ENCODE measurements at places on chromosomes 4 and X. TPM values are rescaled to one million over a fixed set of nuclear protein-coding genes. Genes with fewer than 3 reads are reported as not detected.

CLIC2 gene
- 0.98 TPM for total RNA-seq

C4orf54 gene
- total RNA-seq, result not detected

PPP4R3C gene
- total RNA-seq, result not detected

ITGB1BP2 gene
- total RNA-seq, result 3.7 TPM

ARHGAP24 gene
- 0.37 TPM for total RNA-seq

FREM3 gene
- not detected for total RNA-seq

ENPP6 gene
- not detected for total RNA-seq

- H3K4me1 ChIP-seq, result peaks cover 2% of the 10 kb centered on the region
- H3K36me3 ChIP-seq, result no peaks in the 10 kb centered on the region
- H3K4me3 ChIP-seq, result no peak overlapping the region
- no peak overlapping the region for H3K27ac ChIP-seq
- no peak for DNase-seq
Observed at GRCh38 chr4:147594107-147594506, 23.1 kb upstream of the TMEM184C start.

DNA sequence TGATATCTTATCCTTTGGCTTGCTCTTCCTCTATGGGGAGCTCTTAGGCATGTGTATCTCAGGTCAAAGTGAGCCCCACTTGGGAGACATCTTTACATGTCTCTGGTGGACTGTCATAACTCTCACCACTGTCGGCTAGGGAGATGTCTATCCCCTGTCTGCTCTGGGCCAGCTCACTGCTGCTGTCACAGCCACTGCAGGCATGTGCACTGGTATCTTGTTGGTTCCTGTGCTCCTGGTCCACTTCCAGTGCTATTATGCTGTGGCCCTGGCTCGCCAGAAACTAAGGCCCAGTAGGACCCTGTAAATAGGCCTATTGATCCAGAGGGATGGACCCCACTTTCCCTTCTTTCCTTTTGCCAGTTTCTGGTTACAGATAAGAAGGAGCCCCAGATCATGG, 56.6 kb upstream of the LAS1L start:
- H3K36me3 ChIP-seq, result peaks cover 3% of the 10 kb centered on the region
- H3K27ac ChIP-seq, result no peak overlapping the region
- H3K4me1 ChIP-seq, result no peaks in the 10 kb centered on the region
- H3K4me3 ChIP-seq, result no peak overlapping the region
- DNase-seq, result no peak

DNA sequence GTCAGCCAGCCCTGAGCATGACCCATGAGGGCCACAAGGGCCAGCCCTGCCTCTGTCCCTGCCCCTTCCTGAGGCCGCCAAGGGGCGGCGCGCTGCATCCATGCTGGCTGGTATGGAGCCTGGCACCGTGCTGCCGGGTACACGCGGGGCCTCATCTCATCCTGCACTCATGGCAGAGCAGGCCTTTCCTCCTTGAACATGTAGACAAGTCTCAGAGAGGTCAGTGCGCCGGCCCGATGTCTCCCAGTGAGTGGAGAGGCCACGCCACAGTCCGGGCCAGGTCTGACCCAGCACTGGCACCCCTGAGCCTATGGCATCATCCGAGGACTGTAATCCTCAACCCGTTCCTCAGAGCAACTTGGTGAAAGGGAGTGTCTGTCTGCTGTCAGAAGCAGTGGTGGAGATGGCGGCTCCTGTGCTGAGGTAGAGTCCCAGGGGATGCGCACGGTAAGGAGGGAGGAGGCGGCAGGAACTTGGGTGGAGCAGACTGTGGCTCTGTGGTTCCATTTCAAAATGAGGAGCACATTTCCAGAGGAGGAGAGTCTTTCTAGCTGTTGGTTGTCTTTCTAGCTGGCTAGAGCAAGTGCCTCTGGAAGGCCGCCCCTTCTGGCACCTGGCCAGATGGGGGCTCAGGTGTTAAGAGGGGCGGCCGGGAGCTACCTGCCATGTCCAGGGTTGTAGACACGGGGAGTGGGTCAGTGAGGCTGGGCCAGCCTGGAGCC, 32.8 kb downstream of the TRMT44 start:
- no peaks in the 10 kb centered on the region for H3K4me1 ChIP-seq
- peak; percentile 24 for DNase-seq
- H3K36me3 ChIP-seq, result peaks cover 43% of the 10 kb centered on the region
- no peak overlapping the region for H3K27ac ChIP-seq
- H3K27me3 ChIP-seq, result no peaks in the 10 kb centered on the region
- H3K4me3 ChIP-seq, result no peak overlapping the region

- peak overlapping the region; percentile 18 for H3K4me3 ChIP-seq
- peaks cover 3% of the 10 kb centered on the region for H3K36me3 ChIP-seq
- H3K27me3 ChIP-seq, result no peaks in the 10 kb centered on the region
- peak overlapping the region; percentile 89 for H3K27ac ChIP-seq
- peaks cover 18% of the 10 kb centered on the region for H3K4me1 ChIP-seq
- DNase-seq, result no peak
Observed at GRCh38 chrX:10508891-10509290, 111.5 kb downstream of the MID1 start.

- no peaks in the 10 kb centered on the region for H3K4me1 ChIP-seq
- H3K36me3 ChIP-seq, result peaks cover 17% of the 10 kb centered on the region
- H3K4me3 ChIP-seq, result no peak overlapping the region
Observed at GRCh38 chr4:105461221-105461620, 12.6 kb downstream of the PPA2 start.

GRCh38 chrX:51257490-51257889, 75.1 kb upstream of the NUDT10 start:
- DNase-seq, result no peak
- H3K4me3 ChIP-seq, result no peak overlapping the region
- H3K4me1 ChIP-seq, result no peaks in the 10 kb centered on the region
- H3K27ac ChIP-seq, result no peak overlapping the region

- no peaks in the 10 kb centered on the region for H3K36me3 ChIP-seq
- H3K27me3 ChIP-seq, result no peaks in the 10 kb centered on the region
- H3K27ac ChIP-seq, result no peak overlapping the region
- H3K4me3 ChIP-seq, result no peak overlapping the region
- no peak for DNase-seq
- no peaks in the 10 kb centered on the region for H3K4me1 ChIP-seq
Observed at GRCh38 chr4:106852426-106852825, 183.7 kb downstream of the DKK2 start.

- H3K4me3 ChIP-seq, result no peak overlapping the region
- H3K4me1 ChIP-seq, result no peaks in the 10 kb centered on the region
- H3K27me3 ChIP-seq, result no peaks in the 10 kb centered on the region
Observed at GRCh38 chr4:137067735-137068134, 464.6 kb downstream of the PCDH18 start.

DNA sequence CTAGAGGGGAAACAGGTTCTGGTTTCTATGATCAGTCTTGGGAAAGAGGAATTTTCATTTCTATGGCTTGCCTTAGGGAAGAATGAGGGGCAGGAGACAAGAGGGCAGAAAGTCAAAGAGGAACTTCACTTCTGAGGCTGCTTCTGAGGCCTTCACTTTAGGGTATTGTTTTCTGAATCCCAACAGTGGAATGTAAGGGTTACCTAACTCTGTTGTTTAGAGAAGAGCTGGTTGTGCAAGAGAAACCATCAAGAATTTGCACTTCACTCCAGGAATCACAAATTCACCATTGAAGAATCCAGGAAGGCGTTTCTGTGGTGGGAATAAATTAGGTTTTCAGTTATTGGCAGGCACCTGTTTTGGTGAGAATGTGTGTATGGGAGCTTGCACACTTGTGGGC, 126.7 kb upstream of the AMOT start:
- no peak for DNase-seq
- H3K36me3 ChIP-seq, result no peaks in the 10 kb centered on the region
- H3K4me3 ChIP-seq, result no peak overlapping the region
- H3K27ac ChIP-seq, result no peak overlapping the region
- no peaks in the 10 kb centered on the region for H3K27me3 ChIP-seq

GRCh38 chrX:39969819-39970504, 127.8 kb downstream of the BCOR start:
- H3K27me3 ChIP-seq, result no peaks in the 10 kb centered on the region
- no peak overlapping the region for H3K4me3 ChIP-seq
- peaks cover 5% of the 10 kb centered on the region for H3K4me1 ChIP-seq
- no peak overlapping the region for H3K27ac ChIP-seq
- H3K36me3 ChIP-seq, result peaks cover 14% of the 10 kb centered on the region

DNA sequence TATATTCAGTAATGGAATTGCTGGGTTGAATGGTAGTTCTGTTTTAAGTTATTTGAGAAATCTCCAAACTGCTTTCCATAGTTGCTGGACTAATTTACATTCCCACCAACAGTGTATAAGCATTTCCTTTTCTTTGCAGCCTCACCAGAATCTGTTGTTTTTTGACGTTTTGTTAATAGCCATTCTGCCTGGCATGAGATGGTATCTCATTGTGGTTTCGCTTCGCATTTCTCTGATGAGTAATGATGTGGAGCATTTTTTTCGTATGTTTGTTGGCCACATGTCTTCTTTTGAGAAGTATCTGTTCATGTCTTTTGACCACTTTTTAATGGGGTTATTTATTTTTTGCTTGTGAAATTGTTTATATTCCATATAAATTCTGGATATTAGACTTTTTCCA, 13.6 kb upstream of the MAGED4B start:
- no peaks in the 10 kb centered on the region for H3K4me1 ChIP-seq
- no peak overlapping the region for H3K4me3 ChIP-seq
- no peaks in the 10 kb centered on the region for H3K36me3 ChIP-seq
- H3K27me3 ChIP-seq, result no peaks in the 10 kb centered on the region
- H3K27ac ChIP-seq, result no peak overlapping the region
- DNase-seq, result no peak

GRCh38 chr4:787561-787981, 38.4 kb downstream of the CPLX1 start:
- no peaks in the 10 kb centered on the region for H3K36me3 ChIP-seq
- no peaks in the 10 kb centered on the region for H3K4me1 ChIP-seq
- H3K27ac ChIP-seq, result no peak overlapping the region

DNA sequence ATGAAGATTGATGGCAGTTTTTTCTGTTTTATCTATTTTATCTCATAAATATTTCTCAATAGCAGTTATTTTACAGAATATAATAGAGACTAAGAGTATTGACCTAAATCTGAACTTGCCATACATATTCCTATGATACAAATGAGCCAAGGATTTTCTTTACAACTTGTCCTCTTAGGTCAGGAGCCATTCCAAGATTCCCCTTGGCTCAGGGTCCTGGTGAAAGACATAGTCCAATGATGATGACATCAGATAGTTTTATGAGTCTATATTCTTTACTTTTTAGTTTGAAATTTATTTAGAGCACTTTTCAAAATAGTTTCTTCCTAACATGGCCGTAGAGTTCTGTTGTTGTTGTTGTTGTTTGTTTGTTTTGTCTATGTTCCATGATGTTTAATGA, 869.1 kb upstream of the GRID2 start:
- no peaks in the 10 kb centered on the region for H3K4me1 ChIP-seq
- no peak overlapping the region for H3K27ac ChIP-seq
- DNase-seq, result no peak
- peaks cover 4% of the 10 kb centered on the region for H3K36me3 ChIP-seq
- H3K27me3 ChIP-seq, result no peaks in the 10 kb centered on the region

DNA sequence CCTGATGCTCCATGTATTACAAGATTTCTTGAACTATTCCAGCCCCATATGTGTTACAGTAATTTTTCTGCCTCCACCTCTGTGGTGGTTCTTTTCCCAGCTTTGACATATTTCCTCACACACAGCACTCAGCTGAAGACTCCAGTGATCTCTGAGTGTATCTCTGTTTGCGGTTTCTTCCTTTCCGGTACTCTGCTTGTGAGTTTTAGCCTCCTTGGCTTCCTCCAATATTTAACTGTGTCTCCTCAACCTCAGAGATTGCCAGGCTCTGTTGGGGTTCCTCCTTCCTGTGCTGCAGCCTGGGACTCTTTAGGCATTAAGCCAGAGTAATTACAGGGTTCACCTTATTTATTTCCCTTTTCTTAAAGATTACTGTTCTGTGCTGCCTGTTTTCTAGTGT, 73.2 kb downstream of the NFKB1 start:
- no peak for DNase-seq
- peaks cover 4% of the 10 kb centered on the region for H3K36me3 ChIP-seq
- H3K4me1 ChIP-seq, result peaks cover 3% of the 10 kb centered on the region
- H3K4me3 ChIP-seq, result no peak overlapping the region
- H3K27ac ChIP-seq, result no peak overlapping the region
- H3K27me3 ChIP-seq, result no peaks in the 10 kb centered on the region

DNA sequence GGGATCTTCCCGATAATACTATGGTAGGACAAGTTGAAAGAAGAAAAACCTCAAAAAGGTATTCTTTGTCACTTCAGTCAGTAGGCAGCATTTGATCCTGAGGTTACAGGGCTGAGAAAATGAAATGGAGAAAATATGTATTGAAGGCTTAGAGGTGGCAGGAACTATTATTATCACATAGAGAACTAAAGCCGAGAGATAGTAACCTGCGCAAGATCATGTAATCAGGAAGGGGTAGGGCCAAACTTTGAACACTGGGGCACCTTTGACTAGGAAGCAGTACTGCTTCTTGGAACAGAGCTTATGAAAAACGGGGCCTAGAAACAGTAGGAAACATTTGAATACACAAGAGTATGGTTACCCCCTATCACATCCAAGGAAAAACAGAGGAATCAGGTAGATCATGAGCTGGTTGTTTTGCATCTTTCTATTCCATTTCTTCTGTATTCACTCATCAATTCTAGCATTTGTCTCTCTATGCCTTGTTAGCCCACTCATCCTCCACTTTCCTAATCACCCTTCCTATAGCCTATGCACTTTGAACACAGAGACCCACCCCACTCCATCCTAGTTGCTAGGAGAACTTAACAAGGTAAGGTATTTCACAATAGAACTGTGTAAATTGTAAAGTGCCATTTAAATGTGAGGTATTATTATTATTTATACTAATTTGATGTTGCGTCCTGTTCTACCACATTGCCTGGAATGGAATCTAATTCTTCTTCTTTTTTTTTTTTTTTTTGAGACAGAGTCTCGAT, 34.6 kb upstream of the SLC9A7 start:
- no peak overlapping the region for H3K4me3 ChIP-seq
- no peak overlapping the region for H3K27ac ChIP-seq
- H3K36me3 ChIP-seq, result no peaks in the 10 kb centered on the region
- DNase-seq, result no peak

DNA sequence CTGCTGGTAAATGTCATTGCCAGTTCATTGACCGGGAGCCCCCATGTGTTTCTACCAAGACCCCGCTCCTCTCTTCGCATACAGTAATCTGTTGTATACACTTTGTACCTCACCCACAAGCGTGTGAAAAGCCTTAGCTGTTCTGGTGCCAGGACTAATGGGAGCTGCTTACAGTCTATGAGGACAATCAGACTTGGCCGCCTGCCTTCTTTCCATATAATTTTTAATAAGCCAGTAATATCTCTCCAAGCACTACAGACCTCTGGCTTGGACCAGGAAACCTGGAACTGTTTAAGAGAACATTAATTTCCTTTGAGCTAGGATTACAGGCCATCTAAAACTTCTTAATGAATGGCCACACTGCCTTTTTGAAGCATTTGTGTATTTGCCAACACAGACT, 149.7 kb upstream of the MSX1 start:
- DNase-seq, result no peak
- no peaks in the 10 kb centered on the region for H3K4me1 ChIP-seq
- no peaks in the 10 kb centered on the region for H3K27me3 ChIP-seq
- no peak overlapping the region for H3K4me3 ChIP-seq
- no peaks in the 10 kb centered on the region for H3K36me3 ChIP-seq

Data from H9 (cell line).